ENCODE measurements at places on chromosomes 11 and 22.
A peak's percentile ranks its signal among the peaks of the same experiment; 100 is the strongest.

DNA sequence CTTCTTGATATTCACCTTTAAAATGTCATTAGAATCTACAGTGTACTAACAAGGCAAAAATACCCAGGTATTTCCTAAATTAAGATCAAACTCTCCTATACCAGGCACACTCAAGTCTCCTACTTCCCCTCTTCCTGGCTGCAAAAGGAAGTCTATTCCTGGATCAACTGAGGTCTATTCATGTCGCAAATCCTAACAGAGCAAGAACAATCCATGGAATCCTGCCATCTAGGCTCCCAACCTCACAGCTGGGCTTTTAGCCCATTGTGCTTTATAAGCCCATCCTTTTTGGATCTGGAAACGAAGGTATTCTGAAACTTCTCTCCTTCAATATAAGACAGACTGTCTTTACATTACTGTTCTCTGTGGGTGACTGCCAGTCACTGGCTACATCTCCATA is 161.8 kb downstream of the SOX6 start:
- no peak for DNase-seq

- no peak for DNase-seq
Measured at GRCh38 chr11:85949798-85950197, 94.6 kb downstream of the CCDC83 start.

GRCh38 chr11:69359735-69360480 is 66.0 kb downstream of the MYEOV start:
- DNase-seq, result no peak

GRCh38 chr11:58006940-58007339 is 16.7 kb upstream of the OR9Q1 start:
- no peak for DNase-seq

GRCh38 chr22:37317698-37318210 is 35.4 kb downstream of the CYTH4 start:
- no peak for DNase-seq

DNA sequence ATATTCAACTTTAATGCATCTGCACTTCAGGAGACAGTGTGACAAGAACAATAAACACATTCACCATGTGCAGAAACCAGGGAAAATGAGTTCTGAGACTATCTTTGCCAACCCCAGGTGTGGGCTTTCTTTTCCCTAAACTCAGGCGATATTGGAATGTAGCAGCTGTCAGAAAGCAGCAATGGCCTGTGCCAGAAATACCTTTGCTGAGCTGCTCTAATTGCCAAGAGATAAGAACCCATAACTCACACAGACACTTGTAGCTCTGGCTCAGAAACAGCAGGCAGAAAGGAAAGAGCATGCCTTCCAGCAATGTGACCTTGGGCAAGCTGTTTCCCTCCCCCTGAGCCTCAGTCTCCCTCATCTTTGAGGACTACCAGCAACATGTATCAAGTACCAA is 77.6 kb downstream of the PLEKHA7 start:
- DNase-seq, result no peak

- no peak for DNase-seq
Measured at GRCh38 chr22:30196141-30196879, 50.2 kb downstream of the LIF start.

- DNase-seq, result no peak
Measured at GRCh38 chr11:127925475-127925874, 661.9 kb downstream of the ETS1 start.

DNA sequence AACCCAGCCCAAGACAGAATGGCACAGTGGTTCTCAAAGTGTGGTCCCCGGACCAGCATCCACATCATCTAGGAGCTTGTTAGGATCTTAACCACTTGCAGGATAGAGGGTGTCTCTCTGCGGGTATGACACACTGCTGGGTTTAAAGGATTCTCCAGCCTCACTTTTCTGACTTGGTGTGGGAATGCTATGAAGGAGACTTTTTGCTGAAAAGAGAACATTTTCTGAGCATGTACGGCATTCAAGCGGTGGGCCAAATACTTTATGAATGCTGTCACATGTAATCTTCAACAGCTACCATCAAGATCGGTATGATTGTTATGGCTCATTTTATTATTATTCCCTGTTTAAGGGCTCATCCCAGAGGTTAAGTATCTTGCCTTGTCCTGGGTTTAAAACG is 1.8 kb upstream of the CD82 start:
- no peak for DNase-seq

- no peak for DNase-seq
Measured at GRCh38 chr11:101401245-101401644, 182.6 kb downstream of the TRPC6 start.

DNA sequence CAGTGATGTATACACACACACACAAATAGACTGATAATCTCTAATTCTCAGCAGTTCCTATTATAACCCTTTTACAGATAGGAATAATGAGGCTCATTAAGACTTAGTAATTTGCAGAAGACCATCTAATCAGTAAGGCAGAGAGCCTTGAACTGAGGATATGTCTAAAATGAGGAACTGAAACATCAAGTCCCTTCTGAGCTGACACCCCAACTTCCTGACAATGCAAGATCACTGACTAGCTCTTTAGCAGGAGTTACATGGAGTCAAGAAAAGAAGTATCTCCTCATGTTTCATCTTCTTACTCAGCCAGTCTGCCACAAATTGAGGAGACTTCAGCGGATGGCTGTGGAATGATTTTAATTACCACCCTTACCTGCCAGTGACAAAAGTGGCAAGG is 193.0 kb downstream of the MSANTD4 start:
- DNase-seq, result no peak

DNA sequence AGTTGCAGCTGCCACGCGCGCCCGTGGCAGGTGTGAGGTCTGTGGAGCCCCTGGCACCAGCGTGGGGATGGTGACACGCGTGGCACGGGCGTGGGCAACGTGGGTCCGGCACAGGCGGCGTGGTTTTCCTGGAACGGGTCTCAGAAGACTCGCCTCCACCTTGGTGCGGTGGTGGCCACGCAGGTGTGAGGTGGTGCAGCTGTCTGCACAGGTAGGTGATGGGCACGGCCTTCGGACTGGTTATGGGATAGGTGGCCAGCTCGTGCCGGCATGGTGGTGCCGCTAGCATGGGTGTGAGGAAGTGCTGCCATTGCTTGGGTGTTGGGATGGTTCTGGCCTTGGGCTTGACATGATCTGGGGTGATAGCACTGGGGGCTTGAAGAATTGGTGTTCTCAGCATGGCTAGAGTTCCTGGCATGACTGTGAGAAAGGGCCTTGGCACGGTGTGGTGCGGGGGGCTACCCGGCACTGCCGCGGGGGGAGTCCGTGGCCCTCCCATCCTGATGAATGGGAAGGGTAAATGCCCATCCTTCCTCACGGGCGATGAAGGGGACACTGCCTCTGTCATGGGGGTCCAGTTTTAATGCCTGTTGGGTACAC is 531 bp downstream of the DAGLA start:
- DNase-seq, result no peak

DNA sequence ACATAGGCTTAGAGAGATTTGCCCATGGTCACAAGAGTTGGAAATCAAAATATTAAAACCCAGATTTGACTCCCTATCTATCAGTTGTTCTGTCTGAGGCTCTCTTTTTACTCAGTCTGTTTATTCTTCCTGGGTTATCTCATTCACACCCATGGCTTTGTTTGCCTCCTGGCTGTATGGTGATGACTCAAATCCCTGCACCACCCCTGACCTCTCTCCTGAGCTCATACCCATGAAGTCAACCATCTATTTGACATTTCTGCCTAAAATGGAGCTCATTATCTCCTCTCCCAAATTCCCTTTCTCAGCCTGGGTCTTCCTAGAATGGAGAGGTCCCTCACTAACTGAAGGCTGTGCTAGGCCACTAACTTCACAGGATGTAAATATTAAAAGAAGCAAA is 27.8 kb upstream of the CCDC134 start:
- DNase-seq, result no peak

DNA sequence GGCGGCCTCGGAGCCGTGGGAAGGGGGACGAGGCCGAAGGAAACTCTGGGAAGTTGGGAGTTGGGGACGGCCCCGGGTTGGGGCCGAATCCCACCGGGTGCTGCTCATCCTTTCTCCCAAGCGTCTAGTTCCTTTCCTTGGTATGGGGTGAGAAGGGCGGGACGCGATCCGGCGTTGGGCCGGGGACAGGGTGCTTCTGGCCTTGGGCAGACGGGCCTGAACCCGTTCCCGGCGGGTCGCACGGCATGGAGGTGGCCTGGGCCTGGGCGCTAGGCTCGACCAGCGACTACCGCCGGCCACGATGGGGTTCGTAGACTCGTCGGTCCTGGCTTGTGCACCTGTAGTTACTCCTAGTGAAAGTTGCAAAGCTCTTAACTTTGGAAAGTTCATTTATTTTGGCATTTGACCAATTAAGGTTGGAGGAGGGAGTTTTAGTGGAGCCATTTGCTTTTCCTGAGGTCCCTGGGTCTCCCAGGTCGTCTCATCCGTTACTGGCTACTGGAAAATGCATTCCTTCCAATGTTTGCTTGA is 1.0 kb downstream of the SYT9 start:
- DNase-seq, result peak; percentile 24

DNA sequence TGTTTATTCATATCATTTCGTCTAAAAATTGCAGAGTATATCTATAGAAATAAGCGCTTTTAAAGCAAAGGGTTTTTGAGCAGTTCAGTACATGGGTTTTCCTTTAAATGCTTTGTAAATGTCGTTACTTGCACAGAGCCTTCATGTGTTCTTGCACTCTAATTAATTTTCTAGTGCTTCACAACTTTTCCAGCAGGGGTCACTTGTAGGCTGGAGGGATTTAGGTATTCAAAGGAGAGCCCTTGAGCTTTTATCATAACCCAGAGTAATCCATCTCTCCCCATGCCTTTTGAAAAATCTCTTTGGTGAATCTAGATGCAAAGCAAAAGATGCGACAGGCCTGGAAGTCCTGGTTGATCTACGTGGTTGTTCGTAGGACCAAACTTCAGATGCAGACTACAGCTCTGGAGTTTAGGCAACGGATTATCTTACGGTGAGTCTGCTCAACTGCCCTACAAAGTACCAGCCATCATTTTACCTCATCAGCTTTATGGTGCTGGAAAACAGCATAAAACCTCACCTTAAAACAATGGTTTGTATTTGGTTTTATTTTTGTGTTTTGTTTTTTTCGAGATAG is 60.4 kb downstream of the SFI1 start:
- DNase-seq, result peak; percentile 79

- DNase-seq, result no peak
Measured at GRCh38 chr22:24043958-24044357, 32.9 kb downstream of the CABIN1 start.

- no peak for DNase-seq
Measured at GRCh38 chr22:29032584-29032983, 29.0 kb downstream of the C22orf31 start.

GRCh38 chr22:46592390-46592872 is 27.8 kb upstream of the GRAMD4 start:
- no peak for DNase-seq

DNA sequence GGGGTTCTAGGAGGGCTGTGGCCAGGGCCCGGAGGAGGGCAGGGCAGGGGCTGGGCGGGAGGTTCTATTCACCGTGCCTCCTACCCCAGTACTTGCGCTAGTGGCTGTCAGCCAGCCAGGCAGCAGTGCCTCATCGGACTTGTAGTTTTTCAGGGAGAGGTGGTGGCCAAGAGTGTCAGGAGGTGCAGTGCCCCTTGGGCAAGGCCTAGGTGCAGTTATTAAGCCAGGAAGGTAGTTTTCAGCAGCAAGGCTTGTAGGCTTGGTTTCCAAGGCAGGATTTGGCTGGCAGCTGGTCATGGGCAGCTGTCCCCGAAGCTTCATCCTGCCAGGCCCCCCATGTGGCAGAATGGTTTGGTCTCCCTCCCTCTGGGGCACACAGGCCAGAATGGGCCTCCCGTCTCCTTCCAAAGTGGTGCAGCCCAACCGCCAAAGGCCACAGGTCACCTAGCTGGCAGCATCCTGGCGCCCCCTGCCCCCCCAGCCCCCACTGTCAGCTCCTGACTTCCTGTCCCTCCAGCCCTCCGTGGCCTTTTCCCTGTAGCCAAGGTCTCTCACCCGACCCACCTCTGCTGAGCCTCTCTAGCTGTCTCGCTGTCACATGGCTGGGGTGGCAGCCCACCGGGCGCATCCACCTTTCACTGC is 8.5 kb downstream of the CCDC88B start:
- peak; percentile 86 for DNase-seq

DNA sequence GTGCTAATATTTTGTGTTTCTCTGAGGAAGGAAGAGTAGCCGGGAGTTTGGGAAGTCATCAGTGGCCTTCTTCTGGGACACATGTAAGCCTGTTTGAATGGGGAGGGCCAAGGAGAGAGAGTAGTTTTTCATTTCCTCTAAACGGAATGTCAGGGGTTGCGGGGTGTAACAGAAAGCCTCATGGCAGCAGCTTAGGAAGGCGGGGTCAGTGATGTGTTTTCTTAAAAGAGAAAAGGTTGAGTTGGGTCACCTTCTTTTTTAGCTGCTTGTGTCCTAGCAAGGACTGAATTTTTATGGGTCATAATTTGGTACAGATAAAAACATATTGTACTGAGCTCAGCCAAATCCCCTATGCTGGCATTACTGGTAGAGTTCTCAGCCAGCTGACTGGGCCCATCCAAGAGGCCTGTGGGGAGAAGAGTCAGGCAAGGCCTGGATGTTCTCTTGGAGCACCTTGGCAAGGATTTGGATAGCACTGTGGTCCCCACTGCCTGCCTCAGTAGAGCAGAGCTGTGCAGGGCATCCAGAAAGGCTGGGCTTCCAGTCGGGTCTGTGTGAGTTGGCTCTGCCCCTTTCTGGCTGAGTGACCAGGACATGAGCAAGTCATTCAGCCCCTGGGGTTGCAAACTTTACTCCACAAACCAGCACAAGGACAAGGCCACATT is 29.4 kb upstream of the NAV2 start:
- DNase-seq, result peak; percentile 76

DNA sequence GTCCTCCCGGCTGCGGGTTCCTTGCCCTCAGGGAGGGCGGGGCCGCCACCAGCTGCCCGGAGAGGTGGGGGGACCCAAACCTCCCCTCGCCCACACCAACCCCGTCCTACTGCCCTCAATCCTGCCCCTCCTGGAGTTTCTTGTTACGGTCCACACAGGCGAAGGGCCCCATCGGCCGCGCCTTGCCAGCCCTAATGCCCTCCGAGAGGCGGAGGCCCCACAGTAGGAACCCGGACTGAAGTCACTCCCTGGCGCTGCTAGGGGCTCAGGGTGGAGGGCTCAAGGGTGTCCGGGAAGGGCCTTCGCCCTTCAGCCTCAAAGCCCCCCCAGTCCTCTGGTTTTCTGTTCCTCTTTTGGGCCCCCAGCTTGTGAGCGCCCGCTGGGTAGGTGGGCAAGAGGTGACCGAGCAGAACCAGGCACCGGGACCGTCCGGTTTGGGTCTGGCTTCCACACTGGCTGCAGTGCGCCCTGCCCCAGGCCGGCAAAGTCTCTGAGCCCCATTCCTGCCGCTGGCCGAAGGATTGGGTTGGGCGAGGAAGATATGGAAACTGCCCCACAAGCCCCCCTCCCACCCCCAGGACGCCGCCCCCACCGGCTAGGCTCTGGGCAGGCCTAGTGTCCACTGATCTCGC is 24.5 kb downstream of the DUSP8 start:
- no peak for DNase-seq

- no peak for DNase-seq
Measured at GRCh38 chr22:39739338-39740027, 154.1 kb downstream of the ENTHD1 start.

GRCh38 chr22:20652582-20652981 is 121.3 kb upstream of the SERPIND1 start:
- no peak for DNase-seq
